ENCODE measurements at places on chromosomes 5 and 9.

DNA sequence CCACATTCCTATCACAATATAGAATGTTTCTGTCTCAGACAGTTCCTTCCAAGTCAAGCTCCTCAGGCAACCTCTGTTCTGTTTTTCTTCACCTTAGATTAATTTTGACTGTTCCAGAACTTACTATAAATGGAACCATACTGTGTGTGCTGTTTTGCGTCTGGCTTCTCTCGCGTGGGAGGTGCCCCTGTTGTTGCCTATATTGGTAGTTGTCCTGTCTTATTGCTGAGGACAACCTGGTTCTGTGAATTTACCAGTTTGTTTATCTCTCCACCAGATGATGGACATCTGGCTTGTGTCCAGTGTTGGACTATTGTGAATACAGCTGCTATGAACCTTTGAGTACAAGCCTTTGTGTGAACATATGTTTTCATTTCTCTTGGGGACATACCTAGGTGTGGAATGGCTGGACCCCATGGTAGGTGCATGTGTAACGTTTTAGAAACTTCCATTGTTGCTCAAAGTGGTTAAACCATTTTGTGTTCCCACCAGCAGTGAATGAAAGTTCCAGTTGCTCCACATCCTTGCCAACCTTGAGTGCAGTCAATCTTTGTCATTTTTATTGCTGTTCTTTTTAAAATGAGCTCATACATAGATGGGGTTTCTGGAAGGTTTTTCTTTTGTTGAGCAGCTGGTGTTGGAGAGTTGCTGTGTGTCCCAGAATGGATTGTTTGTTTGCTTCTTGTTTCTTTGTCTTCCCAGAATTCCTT lies 18.1 kb downstream of the HMCN2 start:
- DNase-seq = no peak

- no peak for DNase-seq
These were observed 388.5 kb downstream of the PSAT1 start for GRCh38 chr9:78685471-78685870.

DNA sequence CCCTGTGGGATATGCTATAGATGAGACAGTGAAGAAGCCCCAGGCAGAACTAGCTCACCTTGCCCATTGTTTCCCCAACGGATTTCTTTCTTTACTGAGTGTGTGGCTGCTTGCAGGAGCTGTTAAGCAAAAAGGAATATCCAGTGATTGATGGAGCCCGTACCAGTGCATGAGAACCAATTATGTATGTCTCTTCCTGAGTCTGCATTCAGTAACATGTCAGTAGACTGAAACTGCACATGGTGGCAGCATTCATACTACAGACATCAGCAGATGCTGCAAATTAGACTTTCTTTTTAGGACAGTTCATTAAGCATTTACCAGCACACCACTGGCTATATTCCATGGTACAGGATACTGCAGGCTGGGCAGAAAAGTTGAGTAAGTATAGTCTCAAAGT lies 90.3 kb upstream of the PLCXD3 start:
- DNase-seq = no peak

DNA sequence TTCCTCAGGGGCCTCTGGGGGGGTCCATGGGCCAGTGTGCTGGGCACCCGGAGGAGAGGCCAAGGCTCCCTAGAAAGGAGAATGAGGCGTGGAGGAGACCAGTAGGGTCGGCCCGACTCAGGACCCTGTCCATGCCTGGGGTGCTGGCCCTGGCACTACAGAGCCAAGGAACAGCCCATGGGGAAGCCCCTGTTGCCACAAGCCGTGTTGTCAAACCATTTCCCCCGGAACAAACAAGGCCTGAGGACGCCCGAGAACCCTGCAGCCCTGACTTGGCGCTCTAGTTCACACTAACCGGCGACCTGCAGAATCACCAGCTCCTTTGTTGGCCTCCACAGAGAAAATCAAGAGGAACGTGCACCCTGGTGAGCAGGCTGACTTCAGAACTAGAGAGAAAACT lies 41.6 kb upstream of the SLC12A7 start:
- no peak for DNase-seq

GRCh38 chr5:177132136-177133095 lies 1.2 kb upstream of the NSD1 start:
- DNase-seq = no peak

- no peak for DNase-seq
These were observed 421.9 kb upstream of the DMAC1 start for GRCh38 chr9:8221462-8221861.

GRCh38 chr9:137488327-137488653 lies 29.2 kb upstream of the NSMF start:
- no peak for DNase-seq

GRCh38 chr5:60945813-60946187 lies 795 bp downstream of the NDUFAF2 start:
- no peak for DNase-seq

DNA sequence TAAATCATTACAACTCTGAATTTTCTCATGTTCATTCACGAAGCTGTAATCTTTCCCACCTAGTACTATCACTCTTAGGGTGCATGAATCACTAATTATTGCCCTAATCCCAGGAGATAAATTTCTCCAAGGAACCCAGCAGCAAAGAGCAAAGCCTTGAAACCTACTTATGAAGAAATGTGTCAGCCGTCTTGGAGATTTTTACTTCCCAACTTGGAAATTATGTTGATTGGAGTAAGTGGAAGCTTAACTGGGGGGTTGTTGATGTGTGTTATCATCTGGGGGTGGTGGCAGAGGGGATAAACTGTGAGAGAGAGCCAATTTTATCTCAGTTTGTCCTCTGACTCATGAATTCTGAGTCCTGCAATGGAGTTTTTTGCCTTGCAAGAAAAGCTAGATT lies 440.5 kb upstream of the WWC1 start:
- no peak for DNase-seq

All from memory B cell (primary cell).